HCT116 (cell line): ENCODE measurements at places on chromosomes 5 and 9.

DNA sequence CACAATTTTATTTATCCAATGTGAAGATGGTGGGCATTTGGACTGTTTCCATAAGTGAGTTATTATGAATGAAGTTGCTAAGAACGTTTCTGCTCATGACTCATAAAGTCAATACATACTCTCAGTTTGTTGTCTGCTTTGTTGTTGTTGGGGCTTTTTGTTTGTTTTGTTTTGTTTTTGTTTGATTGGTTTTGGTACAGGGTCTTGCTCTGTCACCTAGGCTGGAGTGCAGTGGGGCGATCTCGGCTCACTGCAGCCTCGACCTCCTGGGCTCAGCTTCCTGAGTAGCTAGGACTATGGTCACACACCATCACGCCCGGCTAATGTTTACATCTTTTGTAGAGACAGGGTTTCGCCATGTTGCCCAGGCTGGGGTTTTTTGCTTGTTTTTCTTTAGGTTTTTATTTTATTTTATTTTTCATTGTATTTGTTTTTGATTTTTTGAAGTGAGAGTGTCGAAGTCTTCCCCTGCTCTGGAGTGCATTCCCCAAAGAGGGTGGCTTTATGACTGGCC is 18.0 kb downstream of the TRIM7 start:
- no peak for DNase-seq

- DNase-seq, result no peak
These were observed 125.2 kb downstream of the WDR41 start for GRCh38 chr5:77366717-77367500.

DNA sequence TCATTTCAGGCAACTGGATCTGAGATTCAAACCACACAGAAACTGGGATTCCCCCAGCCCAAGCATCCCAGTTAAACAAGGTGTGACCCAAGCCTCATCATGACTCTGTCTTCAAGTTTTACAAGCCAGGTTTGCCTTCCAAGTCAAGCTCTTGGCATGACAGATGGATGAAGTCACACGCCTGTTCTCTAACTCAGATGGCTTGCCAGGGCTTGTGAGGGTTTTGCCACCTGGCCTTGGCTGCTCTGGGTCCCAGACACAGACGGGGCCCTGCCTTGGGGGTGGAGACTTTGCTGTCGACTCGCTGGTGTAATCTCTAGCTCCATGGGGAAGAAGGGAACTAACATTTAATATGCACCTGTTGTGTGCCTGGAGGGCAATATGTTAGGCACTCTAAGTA is 95.8 kb upstream of the RARS1 start:
- no peak for DNase-seq

- DNase-seq, result peak; percentile 69
These were observed 61.8 kb downstream of the PFDN1 start for GRCh38 chr5:140240987-140241706.

DNA sequence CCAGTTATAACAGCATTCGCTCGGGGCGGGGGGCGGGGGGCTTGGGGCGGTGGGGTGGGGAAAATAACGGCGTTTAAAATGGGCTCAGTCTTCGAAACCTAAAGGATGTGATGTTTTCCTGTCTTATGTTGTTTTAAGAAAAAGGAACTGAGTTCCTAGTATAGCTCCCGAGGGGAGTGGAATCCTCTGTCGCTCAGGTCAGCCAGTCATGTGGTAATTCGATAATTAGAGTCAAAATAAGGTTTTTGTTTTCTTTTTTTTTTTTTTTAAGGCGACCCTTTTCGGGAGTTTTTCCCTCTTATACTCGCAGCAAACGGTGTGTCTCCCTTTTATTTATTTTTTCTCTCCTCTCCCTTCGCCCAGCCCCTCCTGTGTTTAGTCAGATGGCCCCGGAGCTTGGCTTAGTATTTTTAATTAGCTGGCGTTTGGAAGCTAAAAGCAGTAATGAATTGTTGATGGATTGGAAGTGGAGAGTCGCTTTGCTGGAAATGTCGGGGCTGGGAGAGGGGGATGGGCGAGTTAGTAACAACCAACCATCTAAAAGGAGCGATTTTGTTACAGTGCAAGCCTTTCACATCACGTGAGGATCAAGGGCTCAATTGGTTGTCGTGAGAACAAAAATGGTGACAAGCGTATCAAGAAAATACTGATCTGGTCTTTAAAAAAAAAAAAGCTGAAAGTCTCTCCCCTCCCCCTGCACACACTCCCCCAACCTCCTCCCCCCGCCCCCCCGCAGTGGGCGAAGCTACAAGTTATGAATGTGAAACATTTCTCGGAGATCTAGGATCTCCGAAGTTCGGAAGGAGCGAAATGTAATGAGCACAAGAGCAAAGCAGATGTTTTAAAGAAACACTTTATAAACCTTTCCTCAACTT is 714 bp upstream of the ZNF608 start:
- DNase-seq, result peak; percentile 80

DNA sequence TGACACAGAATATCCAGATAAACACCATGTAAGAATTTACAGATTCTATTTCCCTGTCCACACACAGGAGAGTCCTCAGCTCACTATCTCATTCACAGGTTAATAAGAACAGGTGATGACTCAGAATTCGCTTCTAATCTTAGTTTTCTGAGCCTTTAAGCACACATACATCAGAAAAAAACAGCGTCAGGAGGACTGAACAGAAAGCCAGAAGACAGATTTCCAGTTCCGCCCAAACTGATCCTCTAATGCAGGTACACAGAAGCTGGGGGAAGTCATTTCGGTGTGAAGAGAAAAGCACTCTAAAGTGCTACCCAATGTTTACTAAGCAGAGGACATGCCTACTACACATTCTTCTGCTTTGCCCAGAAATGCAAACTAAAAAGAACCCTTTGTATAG is 1.6 kb downstream of the CEMIP2 start:
- no peak for DNase-seq

GRCh38 chr5:74536658-74537057 is 103.9 kb downstream of the ENC1 start:
- DNase-seq, result no peak

- no peak for DNase-seq
These were observed 8.4 kb downstream of the PPP1R26 start for GRCh38 chr9:135488013-135488330.

- DNase-seq, result peak; percentile 4
These were observed at the start of gene PCDHGA11 for GRCh38 chr5:141420855-141421488. Gene PCDHGA11 (plus strand): TSS chr5:141421051. CDS start chr5:141421228, 177 bp downstream.

DNA sequence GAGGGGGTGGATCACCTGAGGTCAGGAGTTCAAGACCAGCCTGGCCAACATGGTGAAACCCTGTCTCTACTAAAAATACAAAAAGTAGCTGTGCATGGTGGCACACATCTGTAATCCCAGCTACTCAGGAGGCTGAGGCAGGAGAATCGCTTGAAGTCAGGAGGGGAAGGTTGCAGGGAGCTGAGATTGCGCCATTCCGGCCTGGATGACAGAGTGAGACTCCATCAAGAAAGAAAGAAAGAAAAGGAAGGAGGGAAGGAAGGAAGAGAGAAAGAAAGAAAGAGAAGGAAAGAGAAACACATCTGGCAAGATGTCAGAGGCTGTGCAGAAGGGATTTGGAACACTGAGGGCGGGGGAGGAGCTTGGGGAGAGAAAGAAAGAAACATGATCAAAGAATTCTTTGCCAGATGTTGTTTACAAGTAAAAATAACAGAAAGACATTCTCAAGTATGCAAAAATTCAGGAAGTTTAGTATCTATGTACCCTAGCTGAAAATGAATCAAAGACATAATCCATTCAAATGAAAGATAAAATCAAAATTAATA is 93.7 kb downstream of the AK8 start:
- DNase-seq, result no peak

DNA sequence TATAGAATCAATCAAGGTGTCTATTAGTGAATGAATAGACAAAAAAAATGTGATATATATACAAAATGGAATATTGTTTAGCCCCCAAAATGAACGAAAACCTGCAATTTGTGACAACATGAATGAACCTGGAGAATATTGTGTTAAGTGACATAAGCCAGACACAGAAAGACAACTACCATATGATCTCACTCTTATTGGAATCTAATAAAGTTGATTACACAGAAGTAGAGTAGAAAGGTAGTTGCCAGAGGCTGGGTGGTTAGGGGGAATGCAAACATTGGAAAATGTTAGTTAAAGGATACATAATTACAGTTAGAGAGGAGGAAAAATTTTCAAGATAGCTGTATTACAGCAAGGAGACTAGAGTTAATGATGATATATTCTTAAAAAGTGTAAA is 1962.3 kb downstream of the EFNA5 start:
- DNase-seq, result no peak

- no peak for DNase-seq
These were observed 26.8 kb upstream of the LURAP1L start for GRCh38 chr9:12748016-12748415.

- no peak for DNase-seq
These were observed 94.8 kb downstream of the AOPEP start for GRCh38 chr9:94821098-94821887.

GRCh38 chr5:169029037-169029436 is 271.9 kb downstream of the SLIT3 start:
- no peak for DNase-seq

DNA sequence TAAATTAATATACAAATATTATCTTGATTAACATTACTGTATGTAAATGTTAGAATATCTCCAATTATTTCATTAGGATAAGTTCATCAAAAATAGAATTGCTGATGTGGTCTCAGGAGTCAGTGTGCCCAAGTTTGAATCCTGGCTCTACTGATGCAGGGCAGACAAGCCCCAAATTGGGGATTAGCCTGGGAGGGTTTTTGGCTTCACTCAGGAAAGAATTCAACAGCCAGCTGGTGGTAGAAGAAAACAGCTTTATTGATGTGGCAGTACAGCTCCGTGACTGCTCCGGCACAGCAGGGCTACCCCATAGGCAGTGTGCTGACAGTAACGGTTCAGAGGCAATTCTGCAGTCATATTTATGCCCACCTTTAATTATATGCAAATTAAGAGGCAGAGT is 32.5 kb downstream of the COL27A1 start:
- DNase-seq, result no peak

GRCh38 chr9:137313326-137313936 is 11.4 kb upstream of the NRARP start:
- no peak for DNase-seq

- DNase-seq, result no peak
These were observed 16.3 kb downstream of the C9orf152 start for GRCh38 chr9:110191615-110192014.

DNA sequence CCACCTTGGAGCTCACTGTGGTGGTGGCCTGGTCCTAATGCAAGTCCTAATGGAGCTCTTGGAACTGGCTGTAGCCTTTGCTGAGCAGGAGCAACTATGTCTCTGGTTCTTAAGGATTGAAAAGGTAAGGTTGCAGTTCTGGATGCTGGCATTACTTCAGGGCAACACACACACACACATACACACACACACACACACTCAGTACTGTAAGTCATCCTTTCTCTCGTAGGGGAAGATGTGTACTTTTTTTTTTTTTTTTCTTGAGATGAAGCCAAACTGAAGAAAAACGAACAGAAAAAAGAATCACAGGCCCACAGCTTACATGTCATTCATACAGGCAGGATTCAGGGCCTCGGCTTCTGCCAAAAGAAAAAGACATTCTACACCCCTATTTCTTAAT is 81.1 kb upstream of the RPS23 start:
- no peak for DNase-seq

GRCh38 chr5:149344151-149344550 is 1.1 kb upstream of the GRPEL2 start:
- DNase-seq, result no peak

GRCh38 chr5:3186736-3187405 is 408.8 kb upstream of the IRX1 start:
- no peak for DNase-seq

GRCh38 chr5:176573564-176574296 is 24.6 kb downstream of the CDHR2 start:
- peak; percentile 32 for DNase-seq

GRCh38 chr5:111513131-111513520 is 791 bp upstream of the STARD4 start:
- no peak for DNase-seq

- DNase-seq, result peak; percentile 69
These were observed 70.4 kb upstream of the CTSV start for GRCh38 chr9:97109194-97109811.

GRCh38 chr9:68443624-68444023 is 87.2 kb downstream of the PGM5 start:
- DNase-seq, result no peak

- no peak for DNase-seq
These were observed 868.5 kb upstream of the NUDT12 start for GRCh38 chr5:104431002-104431620.

DNA sequence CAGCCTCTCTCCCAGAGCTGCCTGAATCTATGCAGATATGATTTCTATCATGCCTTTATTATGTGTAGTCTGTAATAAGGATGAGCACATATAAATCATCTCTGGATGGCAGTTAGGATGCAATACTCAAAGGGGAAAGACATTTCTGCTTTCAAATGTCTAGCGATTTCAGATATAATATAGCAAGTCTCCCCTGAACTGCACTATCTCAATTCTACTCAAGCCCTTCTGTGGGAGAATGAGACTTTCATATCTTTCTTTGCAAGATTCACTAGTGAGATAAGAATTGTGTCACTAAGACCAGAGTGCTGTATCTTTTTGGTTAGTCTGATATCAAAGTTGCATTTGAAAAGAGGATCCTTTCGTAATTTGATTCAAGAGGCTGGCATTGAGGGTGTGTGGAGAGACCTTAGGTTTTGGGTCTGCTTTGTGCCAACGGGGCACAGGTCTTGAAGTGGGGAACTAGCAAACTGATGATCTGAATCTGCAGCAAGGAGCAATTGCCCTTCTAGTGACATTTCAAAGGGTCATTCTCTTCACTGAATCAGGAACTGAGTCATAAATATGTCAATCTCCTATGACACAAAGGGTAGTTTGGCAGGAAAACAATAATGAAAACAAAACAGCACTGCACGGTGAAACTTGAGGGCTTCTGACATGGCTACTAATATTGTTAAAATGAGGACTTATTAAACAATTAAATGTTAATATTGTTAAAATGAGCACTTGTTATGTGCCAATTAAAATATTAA is 305.5 kb upstream of the CLINT1 start:
- no peak for DNase-seq

GRCh38 chr9:15519831-15520230 is 9.1 kb upstream of the PSIP1 start:
- DNase-seq, result no peak

DNA sequence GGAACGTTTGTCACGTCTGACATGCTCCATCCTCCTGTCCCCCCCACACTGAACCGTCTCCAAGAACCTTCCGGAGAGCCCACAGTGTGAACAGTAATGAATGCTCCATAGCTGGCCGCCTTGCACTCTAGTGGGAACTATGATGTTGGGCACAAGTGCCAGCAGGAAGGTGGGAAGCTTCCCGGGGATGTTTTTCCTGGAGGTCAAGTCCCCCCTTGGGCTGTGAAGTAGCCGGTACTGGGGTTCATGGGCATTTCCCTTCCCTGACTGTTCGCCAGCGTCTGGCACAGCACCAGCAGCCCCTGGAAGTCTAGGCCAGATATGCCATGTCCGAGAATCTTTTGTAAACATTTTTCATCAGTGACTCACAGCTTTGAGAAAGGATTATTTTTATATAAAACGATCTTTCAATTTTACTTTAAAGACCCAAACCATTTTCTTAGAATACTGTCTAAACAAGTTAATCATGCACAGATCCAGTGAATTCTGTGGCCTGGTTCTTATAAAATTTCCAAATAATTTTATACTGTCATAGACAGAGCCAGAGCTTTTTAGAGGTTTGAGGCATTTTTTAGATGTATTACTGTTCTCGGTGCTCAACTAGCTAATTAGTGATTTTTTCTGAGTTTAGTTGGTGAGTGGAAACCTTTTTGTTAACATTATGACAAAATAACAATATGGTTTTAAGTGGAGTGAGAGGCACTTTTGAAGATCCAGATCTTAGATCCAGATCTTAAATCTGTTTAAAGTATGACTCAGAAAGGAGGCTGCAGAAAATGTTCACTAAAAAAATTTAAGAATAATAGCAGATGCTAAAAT is 11.6 kb downstream of the ABL1 start:
- DNase-seq, result no peak
